ENCODE measurements at places on chromosomes 12 and 14.

GRCh38 chr12:93358058-93358457 lies 19.7 kb upstream of the NUDT4 start:
- DNase-seq = no peak

DNA sequence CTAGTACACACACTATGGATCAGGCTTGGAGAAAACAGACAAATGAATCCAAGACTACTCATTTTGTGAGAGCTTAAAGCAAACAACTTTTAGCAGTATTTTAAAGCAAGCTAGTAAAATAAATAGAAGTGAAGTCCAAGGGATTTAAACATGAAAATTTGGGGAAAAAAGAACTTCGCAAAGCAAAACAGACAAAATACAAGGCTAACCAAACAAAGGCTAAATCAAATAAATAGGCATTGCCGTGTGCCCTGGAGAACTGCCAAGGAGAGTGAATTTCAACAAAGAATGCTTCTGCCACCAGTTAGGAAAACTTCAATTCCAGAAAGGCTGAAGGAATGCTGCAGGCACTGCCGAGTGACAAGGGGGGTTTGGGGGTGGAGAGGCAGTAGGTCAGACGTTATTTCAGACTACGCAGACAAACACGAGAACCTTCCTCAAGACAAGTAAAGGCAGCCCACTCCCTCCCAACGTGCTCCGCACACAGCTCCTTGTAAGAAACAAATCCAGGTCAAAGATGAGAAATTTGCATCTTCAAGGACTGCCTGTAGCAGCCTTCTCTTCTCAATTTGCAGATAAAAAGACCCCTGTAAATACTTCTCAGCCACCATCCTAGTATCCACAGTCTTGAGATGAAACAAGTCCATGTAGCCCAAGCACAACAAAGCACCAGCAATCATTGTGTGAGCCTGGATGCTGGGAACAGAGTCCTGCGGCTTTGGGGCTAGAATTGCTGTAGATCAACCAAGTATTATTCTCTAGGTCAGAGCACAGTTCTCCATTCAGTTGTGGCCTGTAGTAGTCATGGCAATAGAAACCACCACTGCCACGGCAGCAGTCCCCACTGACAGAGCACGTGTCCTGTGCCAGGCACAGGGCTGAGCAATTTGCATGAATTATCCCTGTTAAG lies 43.3 kb downstream of the EFCAB11 start:
- no peak for DNase-seq

GRCh38 chr12:15200641-15201040 lies 20.6 kb downstream of the RERG start:
- no peak for DNase-seq

DNA sequence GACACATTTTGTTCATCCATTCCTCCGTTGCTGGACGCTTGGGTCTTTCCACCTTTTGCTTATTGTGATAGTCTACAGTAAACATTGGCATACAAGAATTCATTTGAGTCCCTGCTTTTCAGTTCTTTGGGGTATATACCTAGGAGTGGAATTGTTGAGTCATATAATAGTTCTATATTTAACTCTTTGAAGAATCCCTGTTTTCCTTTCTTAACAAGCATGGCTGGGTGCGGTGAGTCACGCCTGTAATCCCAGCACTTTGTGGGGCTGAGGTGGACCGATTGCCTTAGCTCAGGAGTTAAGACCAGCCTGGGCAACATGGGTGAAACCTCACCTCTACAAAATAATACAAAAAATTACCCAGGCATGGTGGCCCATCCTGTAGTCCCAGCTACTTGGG lies 75.4 kb downstream of the CCDC92 start:
- no peak for DNase-seq

DNA sequence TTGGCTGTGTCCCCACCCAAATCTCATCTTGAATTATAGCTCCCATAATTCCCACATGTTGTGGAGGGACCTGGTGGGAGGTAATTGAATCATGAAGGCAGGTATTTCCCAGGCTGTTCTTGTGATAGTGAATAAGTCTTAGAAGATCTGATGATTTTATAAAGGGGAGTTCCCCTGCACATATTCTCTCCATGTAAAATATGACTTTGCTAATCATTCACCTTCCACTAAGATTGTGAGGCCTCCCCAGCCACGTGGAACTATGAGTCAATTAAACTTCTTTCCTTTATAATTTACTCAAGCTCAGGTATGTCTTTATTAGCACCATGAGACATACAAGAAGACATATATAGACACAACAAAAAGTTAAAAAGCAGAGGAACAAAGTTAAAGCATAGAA lies 120.0 kb downstream of the CPNE8 start:
- DNase-seq = no peak

GRCh38 chr12:118145798-118146156 lies 9.9 kb downstream of the PEBP1 start:
- DNase-seq = no peak

DNA sequence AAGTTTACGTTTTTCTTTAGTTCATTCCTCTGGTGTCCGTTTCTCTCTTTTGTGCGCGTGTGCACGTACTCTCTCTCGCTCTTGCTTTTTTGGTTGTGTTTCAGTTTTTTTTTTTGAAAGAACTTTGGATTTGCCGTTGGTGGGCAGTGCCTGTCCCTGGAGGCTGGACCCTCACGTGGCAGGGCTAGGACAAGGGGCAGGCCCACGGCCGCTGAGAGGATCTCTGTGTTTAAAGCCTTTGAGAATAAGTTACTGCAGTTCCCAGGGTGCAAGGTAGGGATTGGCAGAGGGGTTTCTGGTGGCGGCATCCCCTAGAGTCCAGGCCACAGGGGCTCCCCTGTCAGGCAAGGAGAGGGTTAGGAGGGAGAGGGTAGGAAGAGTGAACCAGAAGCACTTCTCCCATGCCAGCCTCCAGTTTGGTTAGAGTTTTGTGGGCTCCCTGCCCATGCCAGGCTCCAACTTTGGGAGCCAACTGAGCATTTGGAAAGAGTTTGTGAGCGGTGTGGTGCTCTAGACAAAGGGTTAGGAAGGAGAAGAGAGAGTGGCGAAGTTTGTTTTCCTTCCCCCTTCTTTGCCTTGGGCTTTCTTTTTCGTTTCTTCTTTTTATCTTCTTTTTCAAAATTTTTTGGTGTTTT lies 30.5 kb downstream of the ZFHX2 start:
- DNase-seq = no peak

GRCh38 chr14:91692075-91692474 lies 39.8 kb downstream of the CATSPERB start:
- DNase-seq = no peak

- no peak for DNase-seq
These were observed 18.7 kb upstream of the CDCA4 start for GRCh38 chr14:105039458-105040205.

GRCh38 chr12:57899010-57899662 lies 42.2 kb upstream of the ATP23 start:
- peak; percentile 65 for DNase-seq

DNA sequence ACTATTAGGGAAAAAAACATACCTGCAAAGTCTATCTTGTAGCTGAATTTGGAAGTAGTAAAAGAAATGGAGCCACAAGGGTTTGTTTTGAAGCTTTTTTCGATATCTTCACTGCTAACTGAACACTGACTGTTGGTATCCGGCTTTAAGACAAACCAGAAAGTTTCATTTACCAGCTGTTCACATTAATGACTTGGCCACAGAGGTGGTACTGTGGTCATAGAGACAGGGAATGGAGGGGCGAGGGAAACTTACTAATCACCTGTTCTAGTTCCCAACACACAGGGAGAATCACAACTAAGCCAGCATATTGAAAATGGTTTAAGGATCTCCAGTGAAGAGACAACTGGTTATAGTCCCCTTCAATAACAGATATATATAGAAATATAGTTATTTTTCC lies 44.3 kb downstream of the PARP11 start:
- DNase-seq = no peak

- DNase-seq = no peak
These were observed 387.8 kb downstream of the FLRT2 start for GRCh38 chr14:85917716-85918115.

GRCh38 chr14:106564058-106564643 lies 1037.8 kb downstream of the TMEM121 start:
- DNase-seq = peak; percentile 34

GRCh38 chr12:116411977-116412376 lies 134.5 kb upstream of the MED13L start:
- DNase-seq = no peak

DNA sequence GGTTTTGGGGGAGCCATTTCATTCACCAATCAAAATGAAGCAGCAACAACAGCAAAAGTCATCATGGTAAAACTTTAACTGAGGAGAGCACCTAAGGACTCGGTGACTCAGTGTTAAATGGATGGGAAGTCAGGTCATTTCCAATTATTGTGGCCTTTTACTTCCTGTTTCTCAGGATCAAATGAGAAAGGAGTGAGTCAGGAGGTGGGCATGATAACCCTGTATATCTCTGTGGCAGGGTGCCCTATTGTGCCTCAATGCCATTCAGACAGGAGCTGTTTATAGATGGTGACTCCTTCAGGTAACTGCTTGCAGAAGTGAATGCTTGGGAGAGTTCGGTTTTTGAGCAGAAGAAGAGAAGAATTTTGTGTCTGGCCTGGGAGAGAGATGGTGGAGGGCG lies 135.5 kb upstream of the CPM start:
- DNase-seq = no peak

- no peak for DNase-seq
These were observed 97.4 kb downstream of the TSPAN8 start for GRCh38 chr12:71060426-71060825.

DNA sequence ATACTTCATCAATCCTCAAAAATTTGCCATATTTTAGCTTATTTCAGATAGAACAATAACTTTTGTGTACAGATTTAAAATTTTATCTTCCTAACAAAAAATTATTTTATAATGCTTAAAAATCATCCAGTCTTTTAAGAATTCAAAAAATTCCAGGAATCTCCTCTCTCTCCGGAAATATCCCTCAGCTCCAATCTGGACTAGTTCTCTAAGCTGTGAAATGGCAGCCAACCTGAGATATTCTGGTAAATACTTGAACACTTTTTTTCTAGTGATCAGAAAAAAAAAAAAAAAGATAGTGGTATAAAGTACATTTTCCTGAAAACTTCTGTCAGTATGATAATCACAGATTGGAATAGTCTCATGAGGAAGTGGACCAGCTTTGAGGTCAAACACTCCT lies 57.6 kb downstream of the SSPN start:
- no peak for DNase-seq

- DNase-seq = no peak
These were observed 9.6 kb downstream of the BICDL1 start for GRCh38 chr12:119998471-119999245.

GRCh38 chr12:49543914-49544815 lies 5.3 kb downstream of the KCNH3 start:
- DNase-seq = no peak

GRCh38 chr12:45408729-45409114 lies 192.8 kb downstream of the ANO6 start:
- no peak for DNase-seq

DNA sequence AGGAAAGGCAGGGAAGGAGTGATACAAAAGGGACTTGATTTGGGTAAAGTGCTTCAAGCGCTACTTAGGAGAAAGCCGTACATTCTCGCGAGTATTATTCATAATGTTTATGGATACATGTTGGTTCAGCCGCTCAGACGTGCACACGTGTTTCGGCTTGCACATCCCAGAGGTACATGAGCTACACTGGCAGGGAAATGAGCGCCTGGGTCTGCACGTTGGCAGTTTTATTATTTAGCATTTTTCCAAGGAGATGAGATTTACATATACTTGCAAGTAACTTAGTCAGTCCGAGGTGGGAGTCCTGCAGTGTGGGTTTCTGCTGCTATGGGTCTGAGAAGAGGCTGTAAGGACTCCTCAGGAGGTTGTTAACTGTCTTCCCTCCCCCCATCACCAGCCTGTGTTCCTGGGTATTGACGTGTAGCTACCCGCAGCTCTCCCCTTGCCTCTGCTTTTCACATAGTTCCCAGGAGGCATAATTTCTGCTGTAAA lies 1.5 kb downstream of the PRKCH start:
- peak; percentile 80 for DNase-seq

DNA sequence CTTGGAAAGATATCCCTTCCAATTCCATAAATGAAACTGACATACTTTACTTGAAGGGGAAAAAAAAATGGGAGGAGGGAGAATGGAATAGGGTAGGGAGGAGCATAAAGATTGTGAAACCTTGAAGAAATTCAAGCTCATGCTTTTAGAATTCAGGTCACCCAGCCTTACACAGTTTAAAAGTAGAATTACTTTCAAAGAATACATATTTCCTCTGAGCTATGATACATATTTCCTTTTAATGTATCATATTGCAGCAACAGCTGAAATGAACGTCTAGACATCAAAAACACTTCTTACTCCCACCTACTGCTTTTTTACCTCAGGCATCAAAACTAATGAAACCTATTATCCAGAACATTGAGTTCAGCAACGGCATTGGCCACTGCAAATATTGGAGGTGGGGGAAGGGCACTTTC lies 156.0 kb downstream of the MED13L start:
- DNase-seq = no peak

- no peak for DNase-seq
These were observed 31.5 kb upstream of the CCT2 start for GRCh38 chr12:69553628-69554248.

DNA sequence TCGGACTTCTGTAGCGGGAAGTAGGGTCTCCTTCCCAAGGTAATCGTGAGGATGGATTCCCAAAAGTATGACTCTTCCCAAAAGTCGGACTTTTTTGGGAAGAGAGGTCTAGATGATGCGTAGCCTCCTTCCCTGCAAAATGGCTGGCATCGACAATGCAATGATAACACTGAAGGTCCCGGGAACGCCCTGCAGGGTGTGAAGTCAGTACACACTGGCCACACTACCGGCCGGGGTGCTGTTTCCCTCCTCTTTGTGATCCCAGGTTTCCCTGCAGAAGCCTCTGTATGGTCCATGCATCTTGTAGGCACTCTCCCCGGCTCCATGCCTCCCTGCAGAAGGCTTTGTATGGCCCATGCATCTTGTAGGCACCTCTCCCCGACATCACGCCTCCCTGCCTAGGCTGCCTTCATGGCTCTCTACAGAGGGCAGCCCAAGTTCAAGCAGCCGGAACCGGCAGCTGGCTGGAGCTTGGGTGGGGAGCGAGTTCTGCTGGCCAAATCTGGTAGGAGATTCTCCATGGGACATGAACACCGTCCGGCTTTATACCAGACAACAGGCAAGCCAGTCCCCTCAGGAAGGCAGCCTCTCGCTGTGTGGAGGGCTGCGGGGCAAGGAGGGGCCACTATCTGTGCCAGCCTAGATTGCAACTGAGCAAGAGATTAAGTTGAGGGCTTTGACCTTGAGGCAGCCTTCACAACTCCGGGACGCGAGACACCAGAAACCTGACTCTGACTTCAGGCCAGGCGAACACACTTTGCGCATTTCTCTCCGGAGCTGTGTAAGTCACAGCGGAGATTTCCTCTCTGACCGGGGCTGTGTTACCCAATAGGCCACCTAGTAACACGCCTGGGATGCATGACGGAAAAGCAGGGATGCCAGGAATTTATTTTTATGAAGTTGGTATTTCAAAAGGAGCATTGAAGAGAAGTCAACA lies 23.5 kb downstream of the FZD10 start:
- DNase-seq = no peak

GRCh38 chr12:66087365-66087943 lies 43.1 kb downstream of the LLPH start:
- DNase-seq = peak; percentile 47

DNA sequence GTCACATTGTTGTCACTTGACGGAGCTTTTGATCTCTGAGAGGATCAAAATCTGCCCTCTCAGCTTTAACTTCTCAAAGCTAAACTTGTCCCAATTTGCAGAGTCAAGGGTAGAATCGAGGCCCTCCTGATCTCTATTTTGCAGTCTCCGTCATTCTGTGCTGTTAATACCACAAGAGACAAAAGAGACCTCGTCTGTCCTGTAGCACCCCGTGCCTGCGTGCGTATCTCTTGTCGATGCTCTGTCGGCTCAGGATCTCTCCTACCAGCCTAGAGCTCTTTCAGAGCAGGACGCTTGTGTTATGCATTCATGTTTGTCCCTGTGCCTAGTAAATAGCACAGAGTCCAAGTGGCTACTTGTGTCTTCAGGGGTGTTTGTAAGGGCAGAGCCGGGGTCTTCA lies 5.1 kb downstream of the EVL start:
- no peak for DNase-seq
